Uterine smooth muscle cell (primary cell): ENCODE measurements at places on chromosomes 16 and 17. TPM values are rescaled to one million over a fixed set of nuclear protein-coding genes. Genes with fewer than 3 reads are reported as not detected.

The PPY gene
- not detected in 2 replicates for total RNA-seq

The DNAAF8 gene
- total RNA-seq: 0.44 and 1.4 TPM in 2 replicates

The CRHR1 gene
- not detected in 2 replicates for total RNA-seq

The GTF3C1 gene
- total RNA-seq: 88.1 and 89.4 TPM in 2 replicates

The USP6 gene
- total RNA-seq: under 0.01 TPM in 2 replicates

The CD300C gene
- not detected in 2 replicates for total RNA-seq

The AATF gene
- 37.1 and 39.3 TPM in 2 replicates for total RNA-seq

The NPIPA3 gene
- total RNA-seq: 0.12 and 1.00 TPM in 2 replicates

The MFAP4 gene
- 4.8 and 21.7 TPM in 2 replicates for total RNA-seq

The ARL6IP1 gene
- total RNA-seq: 412 and 762 TPM in 2 replicates

The TRIM47 gene
- total RNA-seq: 3.2 and 4.5 TPM in 2 replicates

The RUNDC3A gene
- total RNA-seq: not detected in 2 replicates

The ANKFY1 gene
- total RNA-seq: 49.6 and 49.8 TPM in 2 replicates

The KRT33A gene
- total RNA-seq: not detected in 2 replicates

The PTGES3L gene
- 0.12 and 0.44 TPM in 2 replicates for total RNA-seq

The ALOX12 gene
- total RNA-seq: 0.75 TPM in 1 of 2 replicates, not detected in the other

The TP53TG3B gene
- total RNA-seq: not detected in 2 replicates

The CCL23 gene
- total RNA-seq: not detected in 2 replicates
